Uterus (tissue), 4 donors: ENCODE measurements at places on chromosomes 12 and 14. TPM values are rescaled to one million over a fixed set of nuclear protein-coding genes. Genes with fewer than 3 reads are reported as not detected.

DNA sequence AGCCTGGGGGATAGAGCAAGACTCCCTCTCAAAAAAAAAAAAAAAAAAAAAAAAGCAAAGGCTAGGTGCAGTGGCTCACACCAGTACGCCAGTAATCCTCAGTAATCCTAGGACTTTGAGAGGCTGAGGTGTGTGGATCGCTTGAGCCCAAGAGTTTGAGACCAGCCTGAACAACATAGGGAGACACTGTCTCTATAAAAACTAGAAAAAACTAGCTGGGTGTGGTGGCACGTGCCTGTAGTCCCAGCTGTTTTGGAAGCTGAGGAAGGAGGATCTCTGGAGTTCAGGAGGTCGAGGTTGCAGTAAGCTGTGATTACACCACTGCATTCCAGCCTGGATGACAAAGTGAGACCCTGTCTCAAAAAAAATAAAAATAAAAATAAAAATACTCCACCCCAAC, 8.9 kb upstream of the RBM25 start:
- no peak for DNase-seq
- no peaks in the 10 kb centered on the region for H3K27me3 ChIP-seq
- H3K4me1 ChIP-seq: no peaks in the 10 kb centered on the region
- H3K36me3 ChIP-seq: no peaks in the 10 kb centered on the region
- H3K27ac ChIP-seq: no peak overlapping the region

DNA sequence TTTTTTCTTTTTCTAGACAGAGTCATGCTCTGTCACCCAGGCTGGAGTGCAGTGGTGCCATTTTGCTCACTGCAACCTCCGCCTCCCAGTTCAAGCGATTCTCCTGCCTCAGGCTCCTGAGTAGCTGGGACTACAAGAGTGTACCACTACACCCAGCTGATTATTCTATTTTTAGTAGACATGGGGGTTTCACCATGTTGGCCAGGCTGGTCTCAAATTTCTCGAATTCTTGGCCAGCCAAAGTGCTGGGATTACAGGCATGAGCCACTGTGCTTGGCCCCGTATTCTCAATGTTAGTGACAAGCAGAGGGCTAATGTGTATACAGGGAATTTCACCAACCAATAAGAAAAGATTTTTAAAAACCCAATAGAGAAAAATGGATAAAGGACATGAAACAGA, 8.4 kb downstream of the PLBD2 start:
- no peak for DNase-seq
- no peaks in the 10 kb centered on the region for H3K4me1 ChIP-seq
- no peaks in the 10 kb centered on the region for H3K36me3 ChIP-seq
- H3K27me3 ChIP-seq: no peaks in the 10 kb centered on the region
- H3K4me3 ChIP-seq: no peak overlapping the region

DNA sequence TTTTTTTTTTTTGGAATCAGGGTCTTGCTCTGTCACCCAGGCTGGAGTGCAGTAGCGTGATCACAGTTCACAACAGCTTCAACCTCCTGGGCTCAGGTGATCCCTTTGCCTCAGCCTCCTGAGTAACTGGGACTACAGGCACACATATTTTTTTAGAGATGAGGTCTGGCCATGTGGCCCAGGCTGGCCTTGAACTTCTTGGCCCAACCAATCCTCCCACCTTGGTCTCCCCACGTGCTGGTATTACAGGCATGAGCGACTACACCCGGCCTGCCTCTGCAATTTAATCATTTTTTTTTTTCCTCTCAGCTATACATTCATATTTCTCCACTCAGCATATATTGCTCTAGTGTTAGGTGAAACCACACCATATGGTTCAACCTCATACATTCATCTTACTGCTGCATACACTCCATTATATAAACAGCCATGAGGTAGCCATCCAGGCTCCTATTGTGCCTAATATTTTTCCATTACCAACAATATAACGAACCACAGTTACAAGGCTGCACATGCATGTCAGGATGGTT, 7.1 kb downstream of the STX2 start:
- H3K27ac ChIP-seq: no peak overlapping the region
- H3K36me3 ChIP-seq: no peaks in the 10 kb centered on the region
- no peak for DNase-seq

- no peaks in the 10 kb centered on the region for H3K27me3 ChIP-seq
- H3K4me3 ChIP-seq: no peak overlapping the region
- DNase-seq: no peak
- no peaks in the 10 kb centered on the region for H3K36me3 ChIP-seq
- H3K27ac ChIP-seq: no peak overlapping the region
- no peaks in the 10 kb centered on the region for H3K4me1 ChIP-seq
These were observed 22.7 kb downstream of the CLMN start for GRCh38 chr14:95296966-95297365.

DNA sequence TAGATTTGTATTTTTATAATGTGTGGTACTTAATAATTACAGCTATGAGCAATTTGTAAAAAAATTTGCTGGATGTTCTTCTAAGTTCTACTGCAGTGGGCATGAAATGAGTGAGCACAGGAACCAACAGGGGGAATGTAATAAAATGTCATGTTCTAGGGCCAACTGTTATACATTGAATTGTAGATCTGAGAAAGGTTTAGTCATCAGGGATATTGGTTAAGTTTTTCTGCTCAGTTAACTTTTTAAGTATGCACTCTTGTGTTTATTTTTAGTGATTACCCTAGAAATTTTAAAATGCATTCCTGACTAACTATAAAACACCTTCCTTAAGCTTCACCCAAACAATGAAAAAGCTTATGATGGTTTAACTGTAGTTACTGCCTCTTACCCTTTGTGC, 101.8 kb downstream of the CAND1 start:
- H3K4me1 ChIP-seq: no peaks in the 10 kb centered on the region
- no peak for DNase-seq

DNA sequence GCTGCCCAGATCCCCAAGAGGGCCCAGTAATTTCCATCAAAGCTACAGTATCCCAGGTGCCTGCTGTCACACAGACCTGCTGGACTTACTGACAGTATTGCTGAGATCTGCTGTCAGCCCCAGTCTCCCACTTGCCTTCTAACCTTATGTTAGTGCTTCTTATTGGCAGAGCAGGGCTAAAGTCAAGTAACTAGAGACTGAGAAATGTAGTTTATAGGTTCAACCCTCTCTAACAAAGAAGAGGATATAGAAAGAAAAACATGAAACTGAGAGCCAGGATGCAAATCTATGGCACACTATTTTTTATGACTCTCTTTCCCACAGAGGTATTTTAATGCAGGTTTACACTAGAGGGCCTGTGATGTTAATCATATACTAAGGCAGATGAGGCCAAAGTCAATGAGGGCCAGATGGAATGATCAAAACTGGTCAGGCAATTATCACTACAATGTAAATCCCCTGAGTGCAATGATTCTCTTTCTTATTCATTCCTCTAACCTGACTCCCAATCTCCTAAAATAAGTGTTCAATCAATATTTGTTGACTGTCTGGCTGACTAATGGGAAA, 781.9 kb downstream of the VRK1 start:
- no peaks in the 10 kb centered on the region for H3K36me3 ChIP-seq
- no peak overlapping the region for H3K27ac ChIP-seq
- DNase-seq: no peak
- H3K4me1 ChIP-seq: no peaks in the 10 kb centered on the region
- no peaks in the 10 kb centered on the region for H3K27me3 ChIP-seq

- DNase-seq: no peak
- H3K27ac ChIP-seq: no peak overlapping the region
- no peaks in the 10 kb centered on the region for H3K27me3 ChIP-seq
- H3K4me3 ChIP-seq: no peak overlapping the region
- no peaks in the 10 kb centered on the region for H3K4me1 ChIP-seq
These were observed 155.3 kb downstream of the PDE3A start for GRCh38 chr12:20523658-20524057.

DNA sequence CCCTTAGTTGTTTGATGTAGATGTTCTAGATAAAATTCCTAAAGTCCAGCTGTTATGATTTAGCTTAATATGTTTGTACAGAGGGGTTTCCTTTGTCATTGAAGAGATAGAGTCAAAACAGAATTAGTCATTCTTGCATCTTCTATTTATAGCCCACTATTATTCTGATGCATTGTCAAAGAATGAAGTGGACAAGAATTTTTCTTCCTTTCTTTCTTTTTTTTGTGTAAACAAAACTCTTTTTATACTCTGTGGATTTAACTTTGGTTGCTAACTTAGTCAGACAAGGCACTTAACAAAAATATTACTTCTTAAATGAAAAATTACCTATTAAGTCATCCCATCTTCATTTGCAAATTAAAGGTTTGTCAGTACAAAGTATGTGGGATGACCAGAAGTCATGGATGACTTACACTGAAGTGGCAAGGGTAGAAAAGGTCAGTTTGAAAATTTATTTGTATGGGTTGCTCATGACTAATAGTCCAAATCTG, 215.6 kb upstream of the DDHD1 start:
- no peak overlapping the region for H3K4me3 ChIP-seq
- no peaks in the 10 kb centered on the region for H3K27me3 ChIP-seq
- H3K36me3 ChIP-seq: no peaks in the 10 kb centered on the region
- no peaks in the 10 kb centered on the region for H3K4me1 ChIP-seq
- DNase-seq: no peak

GRCh38 chr12:53624458-53624857, 1.7 kb downstream of the ATF7 start:
- peaks cover 3% of the 10 kb centered on the region for H3K4me1 ChIP-seq
- H3K27ac ChIP-seq: peak overlapping the region; percentile 95
- H3K4me3 ChIP-seq: peak overlapping the region; percentile 70
- no peak for DNase-seq
- no peaks in the 10 kb centered on the region for H3K27me3 ChIP-seq
- no peaks in the 10 kb centered on the region for H3K36me3 ChIP-seq

The HSPB8 gene
- 40.0 TPM for total RNA-seq

The BATF gene
- total RNA-seq: 0.28 TPM

The NEDD1 gene
- 50.6 TPM for total RNA-seq
